ENCODE measurements at places on chromosomes 6 and 20.

DNA sequence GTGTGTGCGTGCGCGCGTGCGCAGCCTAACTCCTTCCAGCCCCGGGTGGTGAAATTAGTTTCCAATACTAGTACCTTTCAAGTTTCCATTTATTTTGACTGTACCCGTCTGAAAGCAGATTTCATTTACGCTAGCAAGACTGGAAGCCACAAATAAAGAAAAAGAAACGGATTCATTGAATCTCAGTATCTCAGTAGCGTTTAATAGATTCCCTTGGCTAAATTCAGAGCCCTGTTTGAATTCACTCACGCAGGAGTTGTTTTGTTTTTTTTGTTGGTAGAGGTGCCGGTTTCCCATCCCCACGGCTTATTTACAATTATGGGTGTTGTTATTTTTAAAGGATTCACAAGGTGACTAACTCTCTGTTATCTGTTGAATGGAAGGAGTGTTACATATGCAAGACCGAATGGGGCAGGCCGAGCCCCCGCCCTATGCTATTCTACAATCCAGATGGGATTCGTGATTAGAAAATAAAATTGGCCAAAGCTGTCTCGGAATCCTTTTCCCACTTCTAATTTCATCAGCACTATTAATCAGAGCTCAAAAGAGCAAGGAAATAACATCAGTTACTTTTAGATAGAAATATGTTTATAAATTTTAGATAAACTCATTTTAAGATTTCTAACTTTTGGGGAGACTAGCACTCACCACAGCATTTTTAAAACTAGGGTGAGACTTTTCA, 2.3 kb upstream of the INSM1 start:
- DNase-seq: no peak

- DNase-seq: peak; percentile 5
Measured at GRCh38 chr6:91476000-91476399, 889.1 kb upstream of the MAP3K7 start.

- DNase-seq: no peak
Measured at GRCh38 chr6:128990360-128990759, 107.4 kb downstream of the LAMA2 start.

DNA sequence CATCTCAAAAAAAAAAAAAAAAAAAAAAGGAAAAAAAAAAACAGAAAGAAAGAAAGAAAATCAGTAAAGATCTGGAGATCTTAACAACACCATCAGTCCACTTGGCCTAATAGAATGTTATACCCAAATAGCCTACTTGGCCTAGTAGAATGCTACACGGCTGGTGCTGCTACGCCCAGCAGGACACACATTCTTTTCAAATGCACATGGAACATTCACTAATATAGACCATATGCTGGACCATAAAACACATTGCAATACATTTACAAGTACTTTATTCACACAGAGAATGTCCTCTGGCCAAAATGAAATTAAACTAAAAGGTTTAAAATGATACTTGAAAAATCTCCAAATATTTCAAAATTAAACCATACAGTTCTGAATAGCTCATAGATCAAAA, 80.0 kb upstream of the TNFAIP3 start:
- DNase-seq: peak; percentile 39

DNA sequence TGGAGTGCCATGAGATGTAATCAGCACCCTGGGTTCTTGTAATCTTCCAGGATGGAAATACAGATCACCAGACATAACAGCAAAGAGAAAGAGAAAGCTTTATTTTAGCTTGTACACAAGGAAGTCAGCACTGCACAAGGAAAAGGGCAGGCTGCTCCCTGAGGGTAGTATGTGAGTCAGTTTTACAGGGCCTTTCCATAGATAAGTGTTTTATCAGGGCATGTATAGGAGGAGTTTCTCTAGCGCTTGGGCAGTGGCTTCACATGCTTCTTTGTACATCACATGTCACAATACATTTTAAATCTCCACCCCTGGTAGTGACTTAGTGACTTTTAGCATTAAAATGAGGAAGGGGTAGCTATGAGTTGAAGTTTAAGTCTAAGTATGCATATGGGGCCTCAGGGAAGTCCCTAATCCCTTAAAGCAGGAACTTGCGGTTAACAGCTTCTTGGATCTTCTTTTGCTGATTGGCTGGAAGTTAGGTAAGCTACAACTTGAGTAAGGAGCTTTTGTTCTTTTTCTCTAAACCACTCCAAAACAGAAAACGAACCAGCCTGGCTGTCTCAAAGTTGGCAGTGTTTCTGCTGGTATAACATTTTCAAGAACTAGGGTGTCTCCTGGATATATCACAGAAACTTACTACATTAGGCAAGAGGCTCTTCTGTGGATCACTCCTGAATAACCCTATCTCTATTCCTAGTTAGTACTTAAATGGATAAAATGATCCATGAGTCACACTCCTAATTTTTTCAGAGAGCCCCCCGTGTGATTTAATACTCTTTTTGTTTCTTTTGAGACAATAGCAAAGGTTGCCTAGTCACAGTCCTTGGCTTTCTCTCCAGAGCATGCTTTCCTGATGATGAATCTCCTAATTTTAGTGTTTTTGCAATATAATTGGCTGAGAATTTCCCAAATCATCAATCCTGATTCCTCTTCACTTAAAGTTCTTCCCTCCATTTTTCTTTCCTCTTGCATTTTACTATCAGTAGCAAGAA, 60.2 kb downstream of the MRAP2 start:
- DNase-seq: peak; percentile 17

- no peak for DNase-seq
Measured at GRCh38 chr6:50202766-50203165, 153.0 kb upstream of the DEFB112 start.

GRCh38 chr20:31695849-31696804, 26.5 kb downstream of the BCL2L1 start:
- DNase-seq: peak; percentile 72

- no peak for DNase-seq
Measured at GRCh38 chr6:91521999-91522398, 935.1 kb upstream of the MAP3K7 start.

DNA sequence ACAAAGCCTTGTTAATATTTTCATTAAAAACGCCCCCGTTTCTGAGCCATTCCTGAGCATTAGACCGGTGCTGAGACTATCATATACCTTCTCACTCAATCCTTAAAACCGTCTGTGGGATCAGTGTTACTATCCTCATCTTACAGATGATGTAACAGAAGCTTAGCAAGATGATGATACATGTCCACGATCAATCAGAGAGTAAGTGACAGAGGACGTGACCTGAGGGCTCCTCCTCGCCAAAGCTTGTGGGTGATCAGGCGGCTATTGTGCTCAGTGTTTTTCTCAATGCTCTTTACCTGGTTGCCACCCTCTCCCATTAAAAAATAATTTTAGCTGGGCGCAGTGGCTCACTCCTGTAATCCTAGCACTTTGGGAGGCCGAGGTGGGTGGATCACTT, 113.1 kb downstream of the MTHFD1L start:
- no peak for DNase-seq

DNA sequence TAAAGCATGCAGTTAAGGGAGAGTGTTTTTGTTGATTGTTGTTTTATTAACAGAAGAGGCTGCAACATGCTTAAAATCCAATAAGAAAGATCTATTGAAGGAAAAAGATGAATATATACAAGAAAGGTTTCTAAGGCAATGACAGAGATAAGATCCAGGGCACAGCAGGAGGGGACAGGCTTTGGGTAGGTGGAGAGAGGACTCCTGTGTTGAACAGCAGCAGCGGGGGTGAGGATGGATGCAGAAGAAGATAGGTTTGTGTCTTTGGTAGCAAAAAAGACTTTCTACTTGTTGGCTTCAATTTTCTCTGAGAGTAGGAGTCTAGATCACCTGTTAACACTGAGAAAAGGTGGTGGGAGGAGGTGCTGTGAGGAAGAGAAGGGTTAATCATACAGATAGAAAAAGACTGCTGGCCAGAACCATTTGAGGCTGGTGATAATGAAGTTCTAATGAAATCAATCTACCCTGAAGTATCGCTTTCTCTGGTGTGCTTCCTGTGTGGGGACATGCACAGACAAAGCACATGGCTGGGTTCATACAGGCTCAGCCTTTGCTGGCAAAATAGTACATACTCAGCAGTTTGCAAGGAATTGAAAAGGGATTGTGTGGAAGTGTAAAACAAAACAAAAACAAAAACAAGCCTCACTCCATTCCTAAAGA, 17.2 kb upstream of the DST start:
- no peak for DNase-seq

GRCh38 chr6:169996378-169997051, 245.1 kb downstream of the ERMARD start:
- no peak for DNase-seq

DNA sequence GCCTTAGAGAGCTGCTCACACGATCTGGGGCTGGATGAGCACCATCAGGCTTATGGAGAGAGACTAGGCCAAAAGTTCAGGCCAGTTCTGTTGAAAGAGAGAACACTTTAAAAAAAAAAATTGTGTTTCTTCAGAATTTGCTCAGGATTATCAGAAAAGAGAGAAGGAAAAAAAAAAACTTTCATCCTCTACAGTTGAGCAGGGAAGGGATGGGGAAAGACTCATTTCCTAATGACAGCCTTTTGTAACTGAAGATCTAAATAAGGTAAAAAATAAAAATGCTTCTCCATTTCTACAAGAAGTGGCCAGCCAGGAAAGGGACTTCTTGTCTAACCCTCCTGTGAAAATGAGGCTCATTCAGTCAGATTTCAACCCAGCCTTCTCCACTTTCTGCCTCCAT, 134.8 kb downstream of the LY86 start:
- DNase-seq: no peak

GRCh38 chr6:46203391-46204177, 32.8 kb upstream of the ENPP5 start:
- DNase-seq: no peak

- peak; percentile 37 for DNase-seq
Measured at GRCh38 chr6:124881898-124882578, 80.2 kb upstream of the RNF217 start.

DNA sequence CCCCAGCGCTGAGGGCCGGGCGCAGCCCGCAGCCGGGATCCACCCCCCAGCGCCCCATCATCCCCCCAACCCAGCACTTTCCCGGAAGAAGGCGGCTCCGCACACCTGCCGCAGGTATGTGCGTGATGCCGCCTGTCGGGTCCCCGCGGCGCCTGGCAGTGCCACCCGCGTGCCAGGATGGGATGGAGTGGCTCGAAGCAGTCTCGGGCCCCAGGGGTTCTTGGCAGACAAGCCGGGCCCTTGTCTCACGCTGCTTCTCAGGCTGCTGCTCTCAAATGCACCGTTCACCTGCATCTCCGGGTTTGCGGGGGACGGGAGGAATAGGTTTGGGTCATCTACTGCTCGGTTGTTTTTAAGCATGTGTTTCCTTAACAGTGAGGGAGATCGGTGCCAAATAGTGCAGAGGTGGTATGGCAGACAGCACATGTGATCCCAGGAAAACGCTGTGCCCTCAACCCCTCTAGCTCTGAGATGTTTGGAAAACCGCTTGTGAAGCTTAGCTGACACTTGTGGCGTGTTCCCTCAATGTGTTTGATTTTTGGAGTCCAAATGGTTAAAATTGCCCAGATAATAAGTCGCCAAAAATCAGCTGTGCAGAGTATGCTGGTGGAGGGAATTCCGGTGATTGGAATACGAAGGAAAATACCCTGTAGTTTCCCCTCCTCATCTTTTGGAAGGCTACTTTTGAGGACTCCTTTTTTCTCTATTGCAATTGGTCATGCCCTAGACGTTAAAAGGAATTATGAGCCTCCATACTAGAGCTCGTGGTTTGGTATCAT, 926 bp downstream of the MYLIP start:
- DNase-seq: no peak

GRCh38 chr6:140174524-140174923, 800.1 kb upstream of the CITED2 start:
- DNase-seq: peak; percentile 86

DNA sequence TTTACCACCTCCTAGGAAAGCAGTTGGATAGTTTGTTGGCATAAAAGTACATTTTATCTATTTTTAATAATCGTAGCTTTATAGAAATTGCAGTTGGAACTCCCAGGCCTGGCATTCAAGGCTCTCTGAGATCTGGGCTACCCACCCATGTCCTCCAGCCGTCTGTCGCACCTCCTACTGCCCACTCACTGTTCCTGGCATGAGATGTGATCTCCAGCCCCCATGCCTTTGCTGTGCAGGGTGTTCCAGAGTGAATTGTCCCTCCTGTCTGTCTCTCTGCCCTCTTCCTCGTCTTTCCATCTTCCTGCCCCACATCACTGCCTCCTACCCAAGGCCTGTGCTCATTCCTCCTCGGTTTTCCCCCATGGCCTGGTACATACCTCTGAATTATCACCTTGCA, 50.7 kb downstream of the PTPN1 start:
- no peak for DNase-seq

GRCh38 chr6:133130863-133131262, 110.3 kb upstream of the EYA4 start:
- no peak for DNase-seq

DNA sequence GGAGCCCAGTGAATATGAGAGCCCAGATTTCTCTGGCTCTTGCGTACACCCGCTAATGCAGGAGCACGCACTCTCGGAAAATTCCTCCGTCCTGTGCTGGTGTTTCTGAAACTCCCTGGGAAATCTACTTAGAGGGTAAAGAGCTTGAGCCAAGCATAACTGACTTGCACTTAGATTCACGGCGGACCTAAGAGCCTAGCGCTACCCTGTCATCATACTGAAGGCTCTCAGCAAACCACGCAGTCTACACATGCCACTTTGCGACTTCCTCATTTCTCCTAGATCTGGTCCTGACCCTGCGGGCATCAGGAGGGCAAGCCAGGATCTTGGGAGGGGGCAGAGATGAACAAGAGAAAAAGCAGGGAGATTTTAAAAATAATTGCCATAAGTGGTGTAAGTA, 324.7 kb downstream of the CD83 start:
- no peak for DNase-seq

- peak; percentile 60 for DNase-seq
Measured at GRCh38 chr6:119742188-119742803, 392.7 kb upstream of the MAN1A1 start.

Measured in AG20443 (cell line).